ENCODE measurements at places on chromosomes 16 and 17.

GRCh38 chr16:27439271-27440018, 37.5 kb downstream of the IL21R start:
- no peak for DNase-seq

DNA sequence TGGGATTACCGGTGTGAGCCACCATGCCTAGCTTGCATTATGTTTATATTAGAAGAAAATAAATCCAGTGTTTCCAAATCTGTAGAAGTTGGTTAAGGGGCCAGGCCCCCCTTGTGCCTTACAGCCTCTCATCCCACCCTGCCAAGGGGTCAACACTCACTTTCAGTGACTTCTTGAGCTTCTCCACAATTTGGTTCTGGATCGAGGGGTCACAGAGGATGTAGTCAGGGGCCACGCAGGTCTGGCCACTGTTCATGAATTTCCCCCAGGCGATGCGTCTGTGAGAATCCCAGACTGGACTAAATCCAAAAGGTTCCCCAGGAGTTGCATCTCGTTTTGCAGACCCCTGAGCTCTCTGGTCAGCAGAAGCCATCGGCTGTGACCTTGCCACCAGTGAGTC, 7.2 kb downstream of the ALDH3A1 start:
- no peak for DNase-seq

- no peak for DNase-seq
Observed at GRCh38 chr17:1040216-1040600, 43.3 kb downstream of the TIMM22 start.

GRCh38 chr16:27436921-27437650, 35.1 kb downstream of the IL21R start:
- DNase-seq = no peak

GRCh38 chr16:50121721-50122445, 31.2 kb upstream of the TENT4B start:
- peak; percentile 60 for DNase-seq

- no peak for DNase-seq
Observed at GRCh38 chr17:35906191-35906925, 24.2 kb downstream of the RDM1 start.

- DNase-seq = no peak
Observed at GRCh38 chr16:3846595-3847091, 33.9 kb downstream of the CREBBP start.

- no peak for DNase-seq
Observed at GRCh38 chr17:10516065-10516464, 2.3 kb downstream of the MYH1 start.
